ENCODE measurements at places on chromosomes 5 and 9. TPM values are rescaled to one million over a fixed set of nuclear protein-coding genes. Genes with fewer than 3 reads are reported as not detected.
A peak's percentile ranks its signal among the peaks of the same experiment; 100 is the strongest.

Gene PHF24
- total RNA-seq, result not detected

Gene PCDHGC4
- not detected for total RNA-seq

Gene HTR4
- total RNA-seq, result not detected

Gene SPATA31D3
- not detected for total RNA-seq

Gene ANGPTL2
- not detected for total RNA-seq

Gene TRAF1
- 97.1 TPM for total RNA-seq

Gene NIPAL4
- total RNA-seq, result not detected

Gene CHSY3
- not detected for total RNA-seq

DNA sequence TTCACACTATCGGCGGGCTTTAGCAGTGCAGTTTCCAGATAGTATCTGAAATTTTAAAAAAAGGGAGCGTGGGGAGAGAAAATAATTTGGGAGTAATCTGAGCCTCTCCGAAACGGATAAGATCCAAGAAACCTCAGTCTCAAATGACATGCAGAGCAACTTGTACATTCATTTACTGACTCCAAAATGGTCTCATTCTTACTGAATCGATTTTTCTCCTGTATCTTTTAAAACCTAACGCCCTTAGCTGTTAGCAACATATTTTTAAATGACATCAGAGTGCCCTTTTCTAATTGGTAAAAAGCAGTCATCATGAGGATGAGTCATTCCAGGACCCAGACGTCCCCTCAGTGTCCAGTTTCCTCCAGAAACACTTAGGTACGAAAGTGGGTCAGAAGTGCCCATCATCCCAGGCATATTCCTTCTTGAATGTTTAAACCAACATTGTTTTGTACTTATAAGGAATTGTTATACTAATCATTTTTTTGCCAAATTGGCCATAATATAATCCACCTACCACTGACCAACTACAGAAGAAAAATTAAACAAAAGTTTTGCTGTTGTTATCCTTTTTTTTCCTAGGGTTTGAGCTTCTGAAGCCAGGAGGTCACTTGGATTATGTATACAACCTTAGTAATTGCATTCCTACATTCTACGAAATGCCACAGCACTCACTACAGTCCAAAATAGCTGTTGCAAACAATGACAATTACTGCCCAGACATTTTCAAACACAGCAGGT lies 354.4 kb downstream of the ADAMTS6 start:
- no peaks in the 10 kb centered on the region for H3K27me3 ChIP-seq
- H3K4me3 ChIP-seq, result no peak overlapping the region
- H3K36me3 ChIP-seq, result no peaks in the 10 kb centered on the region
- H3K27ac ChIP-seq, result no peak overlapping the region
- no peaks in the 10 kb centered on the region for H3K4me1 ChIP-seq

DNA sequence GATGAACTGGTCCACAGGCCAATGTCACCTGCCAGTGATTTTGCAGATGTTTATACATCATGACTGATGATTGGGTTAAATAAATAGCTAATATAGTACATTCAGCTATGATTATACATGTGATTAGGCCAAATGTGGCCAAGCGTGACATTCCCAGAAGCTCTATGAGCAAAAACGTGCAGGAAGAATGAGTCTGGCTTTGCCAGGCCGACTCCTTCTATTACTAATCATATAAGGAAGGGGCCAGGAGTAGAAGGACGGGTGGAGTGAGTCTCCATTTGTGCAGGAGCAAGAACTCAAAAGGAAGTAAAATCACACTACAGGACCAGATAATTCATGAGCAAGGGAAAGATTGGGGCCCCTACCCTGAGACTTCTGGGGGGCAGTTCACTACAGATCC lies 178.2 kb downstream of the ROR2 start:
- no peaks in the 10 kb centered on the region for H3K36me3 ChIP-seq
- no peak for DNase-seq
- no peak overlapping the region for H3K4me3 ChIP-seq
- no peaks in the 10 kb centered on the region for H3K4me1 ChIP-seq
- no peak overlapping the region for H3K27ac ChIP-seq

DNA sequence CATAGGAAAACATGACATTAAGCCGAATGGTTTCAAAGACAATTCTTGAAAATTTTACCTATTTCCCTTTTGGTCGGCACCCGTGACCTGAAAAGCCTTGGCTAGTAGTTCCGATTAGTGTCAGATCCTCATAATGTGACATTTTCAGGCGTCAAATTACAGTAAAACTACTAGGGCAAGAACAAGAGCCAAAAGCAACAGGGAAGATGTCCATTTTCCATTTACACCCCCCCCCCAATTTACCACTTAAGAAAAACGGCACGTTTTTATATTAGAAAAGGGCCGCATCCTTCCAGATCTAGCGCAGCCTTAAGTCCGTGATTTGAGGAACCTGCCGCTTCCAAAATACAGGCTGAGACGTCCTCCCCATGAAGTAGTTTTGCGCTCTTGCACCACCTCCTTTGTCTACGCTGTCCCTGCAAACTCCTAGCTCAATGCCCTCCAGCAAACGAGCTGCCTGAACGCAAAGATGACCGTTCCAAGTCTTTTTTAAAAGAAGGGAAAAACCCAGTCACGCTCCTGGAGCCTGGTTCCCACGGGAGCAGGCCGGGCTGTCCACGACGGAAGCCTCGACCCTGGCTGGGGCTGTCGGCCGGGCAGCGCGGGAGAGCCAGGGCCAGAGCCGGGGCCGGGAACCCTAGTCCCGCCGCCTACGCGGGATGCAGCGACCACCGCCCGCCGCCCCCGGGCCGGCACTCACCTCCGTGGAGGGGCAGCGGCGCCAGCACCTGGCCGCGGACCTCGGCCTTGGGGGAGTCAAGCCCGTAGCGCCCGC lies 616 bp downstream of the RNF130 start:
- peak overlapping the region; percentile 52 for H3K27ac ChIP-seq
- peak overlapping the region; percentile 78 for H3K4me3 ChIP-seq
- no peak for DNase-seq
- peaks cover 8% of the 10 kb centered on the region for H3K4me1 ChIP-seq
- peaks cover 3% of the 10 kb centered on the region for H3K36me3 ChIP-seq
- peaks cover 27% of the 10 kb centered on the region for H3K27me3 ChIP-seq

DNA sequence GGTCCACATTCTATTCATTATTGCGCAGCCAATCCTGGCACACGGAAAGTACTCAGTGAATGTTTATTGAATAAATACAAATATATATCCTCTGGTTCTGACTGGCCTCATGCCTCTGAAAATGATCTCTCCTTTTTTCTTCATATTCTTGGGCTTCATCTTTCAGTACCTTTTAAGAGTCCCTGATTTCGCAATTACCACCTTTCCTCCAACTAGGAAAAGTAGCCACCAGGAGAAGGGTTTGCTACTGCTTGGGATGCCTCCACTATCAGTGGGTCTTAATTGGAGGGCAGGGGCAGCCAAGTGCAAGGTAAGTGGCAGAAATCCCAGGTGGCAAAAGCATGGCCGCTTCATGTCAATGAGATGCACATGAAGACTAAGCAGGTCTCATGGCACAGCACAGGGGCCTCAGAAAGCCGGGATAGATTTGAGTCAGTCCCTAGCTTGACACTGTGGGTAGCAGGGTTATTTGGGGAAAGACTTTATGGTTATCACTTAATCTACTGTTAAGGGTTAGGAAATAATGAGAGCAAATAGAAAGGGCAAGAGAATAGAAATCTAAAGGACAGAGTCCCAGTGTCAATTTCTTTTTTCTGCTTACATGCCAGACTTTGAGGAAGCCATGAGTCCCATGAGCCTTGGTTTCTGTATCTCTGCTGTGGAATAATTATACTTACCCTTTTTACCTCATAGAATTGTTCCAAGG lies 361.1 kb downstream of the MAN2A1 start:
- no peak overlapping the region for H3K4me3 ChIP-seq
- no peaks in the 10 kb centered on the region for H3K27me3 ChIP-seq
- peaks cover 23% of the 10 kb centered on the region for H3K4me1 ChIP-seq
- H3K27ac ChIP-seq, result no peak overlapping the region

GRCh38 chr5:145636371-145636770 lies 198.8 kb downstream of the PRELID2 start:
- no peaks in the 10 kb centered on the region for H3K36me3 ChIP-seq
- no peaks in the 10 kb centered on the region for H3K27me3 ChIP-seq
- DNase-seq, result no peak
- H3K4me1 ChIP-seq, result no peaks in the 10 kb centered on the region

DNA sequence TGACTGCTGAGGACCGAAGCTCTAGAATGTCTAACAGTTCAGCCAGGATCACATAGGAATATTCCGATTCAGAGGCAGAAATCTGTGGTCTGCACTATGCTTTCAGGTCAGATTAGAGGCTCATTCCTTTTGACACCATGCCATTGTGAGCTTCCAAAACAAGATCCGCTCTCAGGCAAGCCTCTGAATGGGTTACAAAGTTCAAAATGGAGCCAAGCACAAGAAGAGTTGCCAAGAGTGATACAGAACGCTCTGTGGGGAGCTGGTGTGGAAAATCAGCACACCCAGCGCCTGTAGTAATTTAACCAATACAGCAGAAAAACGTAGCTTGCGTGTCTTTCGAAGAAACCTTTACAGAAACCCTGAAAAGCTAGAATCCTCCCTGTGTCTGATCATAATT lies 33.3 kb upstream of the FAT2 start:
- no peak overlapping the region for H3K27ac ChIP-seq
- H3K4me3 ChIP-seq, result no peak overlapping the region
- H3K36me3 ChIP-seq, result no peaks in the 10 kb centered on the region
- H3K4me1 ChIP-seq, result no peaks in the 10 kb centered on the region

GRCh38 chr9:3290231-3290840 lies 235.5 kb downstream of the RFX3 start:
- no peaks in the 10 kb centered on the region for H3K4me1 ChIP-seq
- no peak for DNase-seq
- no peak overlapping the region for H3K4me3 ChIP-seq
- peaks cover 26% of the 10 kb centered on the region for H3K36me3 ChIP-seq
- H3K27me3 ChIP-seq, result no peaks in the 10 kb centered on the region
- H3K27ac ChIP-seq, result no peak overlapping the region

DNA sequence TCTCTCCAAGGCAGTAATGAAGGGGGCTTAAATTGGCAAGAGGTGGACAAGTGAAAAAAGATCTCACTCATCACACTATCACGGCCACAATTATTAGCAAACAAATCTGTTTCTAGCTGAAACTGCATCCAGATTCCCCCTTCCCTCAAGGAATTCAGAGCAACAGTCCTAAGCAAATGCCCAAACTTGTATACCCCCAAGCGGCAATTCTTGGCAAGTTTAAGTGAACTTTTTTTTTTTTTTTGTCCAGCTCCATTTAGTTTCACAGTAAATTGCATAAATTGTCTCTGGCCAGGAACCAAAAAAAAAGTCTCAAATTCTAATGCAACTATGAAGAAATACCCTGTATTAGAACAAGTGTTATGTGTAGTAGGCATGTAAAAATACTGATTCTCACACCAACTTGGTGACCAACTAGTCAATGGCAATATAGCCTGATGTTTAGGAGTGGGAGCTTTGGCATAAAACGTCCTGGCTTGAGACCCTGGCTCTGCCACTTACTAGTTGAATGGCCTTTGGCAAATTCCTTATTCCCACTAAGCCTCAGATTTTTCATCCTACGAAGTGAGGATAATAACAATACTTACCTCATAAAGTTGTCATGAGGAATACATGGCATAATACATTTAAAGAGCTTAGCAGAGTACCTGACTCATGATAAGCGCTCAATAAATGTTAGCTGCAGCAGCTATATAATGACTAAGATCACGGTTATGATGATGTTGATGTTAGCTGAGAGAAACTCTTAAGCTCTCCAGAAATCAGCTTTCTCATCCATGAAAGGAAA lies 193.2 kb downstream of the ADAMTSL1 start:
- H3K4me1 ChIP-seq, result no peaks in the 10 kb centered on the region
- no peak for DNase-seq
- H3K36me3 ChIP-seq, result no peaks in the 10 kb centered on the region
- no peak overlapping the region for H3K4me3 ChIP-seq

DNA sequence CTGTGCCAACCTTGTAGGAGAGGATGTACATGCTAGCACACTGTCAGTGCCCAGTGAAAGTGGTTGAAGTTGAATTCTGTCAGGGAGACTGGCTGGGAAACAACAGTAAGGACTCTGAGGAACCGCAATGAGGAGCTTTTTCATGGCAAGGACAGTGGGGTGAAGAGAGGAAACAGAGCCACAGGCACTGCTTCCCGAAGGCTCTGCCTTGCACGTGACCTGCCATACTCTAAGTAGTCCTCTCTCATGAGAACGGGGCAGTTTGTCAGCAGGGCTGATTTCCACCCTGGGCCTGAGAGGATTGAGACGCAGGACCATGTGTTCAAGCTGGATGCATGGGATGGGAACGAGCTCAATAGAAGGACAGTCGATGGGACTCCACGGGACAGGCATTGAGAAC lies 106.6 kb upstream of the CTSL start:
- DNase-seq, result no peak
- H3K27ac ChIP-seq, result no peak overlapping the region
- no peak overlapping the region for H3K4me3 ChIP-seq
- no peaks in the 10 kb centered on the region for H3K4me1 ChIP-seq
- no peaks in the 10 kb centered on the region for H3K27me3 ChIP-seq

- H3K27me3 ChIP-seq, result peaks cover 30% of the 10 kb centered on the region
- H3K36me3 ChIP-seq, result no peaks in the 10 kb centered on the region
- no peak for DNase-seq
- no peak overlapping the region for H3K27ac ChIP-seq
- H3K4me3 ChIP-seq, result no peak overlapping the region
Observed at GRCh38 chr9:69178583-69179011, 4.5 kb downstream of the TJP2 start.

DNA sequence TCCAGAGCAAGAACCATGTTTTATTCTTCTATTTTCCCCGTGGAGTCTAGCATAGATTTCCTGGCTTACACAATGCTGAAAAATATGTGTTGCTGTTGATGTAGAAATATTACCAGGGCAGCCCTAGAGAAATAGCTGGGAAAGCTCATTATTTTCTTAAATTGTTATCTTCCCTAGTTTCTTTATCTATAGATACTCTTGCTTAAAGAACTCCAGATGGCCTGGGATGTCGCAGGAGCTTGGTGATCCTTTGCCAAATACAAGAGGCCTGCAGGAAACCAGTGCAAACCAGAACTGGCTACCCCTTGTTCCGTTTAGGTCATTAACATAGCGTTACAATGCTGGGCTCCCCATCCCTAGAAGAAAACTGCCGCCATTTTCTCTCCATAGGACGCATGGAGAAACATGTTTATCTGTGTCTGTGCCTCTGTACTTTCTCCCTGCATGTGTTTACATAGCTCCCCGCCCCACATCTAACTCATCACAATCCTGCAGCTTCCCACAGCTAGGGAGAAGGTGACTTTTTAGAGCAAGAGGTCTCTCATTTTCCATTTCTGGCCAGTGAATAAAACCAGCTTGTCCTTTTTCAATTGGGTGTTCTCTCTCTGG lies 6.4 kb downstream of the PRLR start:
- H3K4me3 ChIP-seq, result no peak overlapping the region
- no peak overlapping the region for H3K27ac ChIP-seq
- DNase-seq, result no peak

DNA sequence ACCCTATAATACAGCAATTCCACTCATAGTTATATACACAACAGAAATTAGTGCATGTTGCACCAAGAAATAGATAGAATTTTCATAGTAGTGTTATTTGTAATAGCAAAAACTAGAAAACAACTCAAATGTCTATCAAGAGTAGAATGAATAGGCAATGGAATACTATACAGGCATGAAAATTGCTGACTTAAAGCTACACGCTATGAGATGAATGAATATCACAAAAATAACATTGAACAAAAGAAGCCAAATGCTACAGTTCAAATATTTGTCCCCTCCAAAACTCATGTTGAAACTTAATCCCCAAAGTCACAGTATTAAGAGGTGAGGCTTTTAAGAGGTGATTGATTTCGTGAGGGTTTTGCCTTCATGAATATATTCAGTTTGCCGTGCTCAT lies 215.1 kb downstream of the FRMD3 start:
- no peaks in the 10 kb centered on the region for H3K36me3 ChIP-seq
- H3K27me3 ChIP-seq, result no peaks in the 10 kb centered on the region
- no peaks in the 10 kb centered on the region for H3K4me1 ChIP-seq
- no peak overlapping the region for H3K27ac ChIP-seq
- DNase-seq, result no peak

- H3K36me3 ChIP-seq, result no peaks in the 10 kb centered on the region
- H3K27me3 ChIP-seq, result peaks cover 2% of the 10 kb centered on the region
- no peak overlapping the region for H3K27ac ChIP-seq
Observed at GRCh38 chr9:133881671-133882381, 110.3 kb downstream of the VAV2 start.

All from activated naive CD8-positive, alpha-beta T cell treated with anti-CD3 and anti-CD28 coated beads, Interleukin-2, amount 10 ng/mL, durations not matched to agents 7 days and 5 days (primary cell).